ENCODE measurements at places on chromosomes 11 and 22.

- DNase-seq = peak; percentile 2
Observed at GRCh38 chr11:122441666-122442035, 213.9 kb upstream of the UBASH3B start.

DNA sequence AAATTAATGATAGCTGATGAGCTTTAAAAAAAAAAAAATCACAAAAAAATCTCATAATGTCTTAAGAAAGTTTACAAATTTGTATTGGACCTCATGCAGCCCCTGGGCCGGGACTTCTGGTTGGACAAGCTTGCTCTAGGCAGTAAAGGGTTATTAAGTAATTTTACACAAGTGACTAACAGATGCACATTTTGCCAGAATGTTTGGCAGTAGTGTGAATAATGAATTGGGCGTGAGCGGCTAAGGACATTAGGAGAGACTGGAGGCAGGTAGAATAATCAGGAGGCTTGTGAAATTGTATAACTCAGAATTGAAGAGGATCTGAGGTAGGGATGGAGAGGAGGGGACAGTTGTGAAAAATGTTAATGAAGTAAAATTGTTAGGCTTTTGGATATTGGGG, 77.4 kb downstream of the HIPK3 start:
- no peak for DNase-seq

- DNase-seq = no peak
Observed at GRCh38 chr11:34343686-34344085, 14.1 kb downstream of the ABTB2 start.

- DNase-seq = no peak
Observed at GRCh38 chr11:134691985-134692384, 279.9 kb upstream of the B3GAT1 start.

DNA sequence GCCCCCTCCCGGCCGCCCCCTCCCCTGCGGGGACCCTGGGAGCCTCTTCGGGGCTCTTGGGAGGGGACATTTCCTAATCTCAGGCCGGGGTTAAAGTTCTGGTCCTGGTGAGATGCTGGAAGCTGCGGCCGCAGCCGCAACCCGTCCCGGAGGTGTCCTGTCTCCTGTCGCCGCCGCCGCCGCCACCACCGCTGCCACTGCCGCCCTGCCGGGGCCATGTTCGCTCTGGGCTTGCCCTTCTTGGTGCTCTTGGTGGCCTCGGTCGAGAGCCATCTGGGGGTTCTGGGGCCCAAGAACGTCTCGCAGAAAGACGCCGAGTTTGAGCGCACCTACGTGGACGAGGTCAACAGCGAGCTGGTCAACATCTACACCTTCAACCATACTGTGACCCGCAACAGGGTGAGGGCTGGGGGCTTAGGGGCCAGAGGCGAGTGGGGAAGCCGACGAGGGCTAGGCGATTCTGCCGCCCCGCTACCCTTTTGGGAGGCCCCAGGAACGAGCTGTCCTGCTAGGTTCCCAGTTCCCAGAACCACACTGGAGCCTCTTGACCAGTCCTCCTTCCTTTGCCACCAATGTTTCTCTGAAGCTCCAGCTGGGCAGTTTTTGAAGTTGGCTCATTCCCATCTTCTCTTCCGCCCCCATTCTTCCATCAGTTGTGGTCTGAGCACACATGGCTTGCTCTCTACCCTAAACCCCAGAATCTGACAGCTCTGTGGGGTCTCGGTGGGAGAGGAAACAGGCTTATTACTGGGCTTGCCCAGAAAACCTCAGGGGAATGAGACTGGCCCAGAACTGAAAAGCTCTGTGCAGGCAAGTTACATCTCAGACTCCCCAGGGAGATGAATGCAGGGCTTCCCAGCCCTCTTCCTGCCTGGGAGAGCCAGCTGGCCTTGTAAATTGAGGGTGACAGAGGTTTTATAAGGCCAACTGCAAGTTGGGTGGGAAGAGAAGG, 781 bp downstream of the SIDT2 start:
- DNase-seq = peak; percentile 70

DNA sequence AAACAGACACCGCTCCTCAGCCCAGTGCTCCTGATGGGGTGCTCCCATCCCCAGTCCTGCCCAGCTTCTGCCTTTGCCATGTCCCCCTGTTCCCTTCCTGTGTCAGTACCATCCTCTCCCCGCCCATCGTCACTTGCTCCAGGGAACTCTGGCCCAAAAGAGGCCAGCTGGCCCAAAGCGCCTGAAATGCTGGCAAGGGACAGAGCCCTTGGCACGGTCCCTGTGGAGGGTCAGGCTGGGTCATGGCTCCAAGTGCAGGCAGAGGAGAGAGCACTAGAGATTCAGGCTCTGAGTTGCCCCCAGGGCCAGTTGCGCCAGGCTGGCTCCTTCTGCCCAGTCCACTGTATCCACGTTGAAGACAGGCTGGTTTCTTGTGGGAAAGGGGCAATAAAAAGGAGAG, 8.4 kb upstream of the HDHD5 start:
- DNase-seq = no peak

DNA sequence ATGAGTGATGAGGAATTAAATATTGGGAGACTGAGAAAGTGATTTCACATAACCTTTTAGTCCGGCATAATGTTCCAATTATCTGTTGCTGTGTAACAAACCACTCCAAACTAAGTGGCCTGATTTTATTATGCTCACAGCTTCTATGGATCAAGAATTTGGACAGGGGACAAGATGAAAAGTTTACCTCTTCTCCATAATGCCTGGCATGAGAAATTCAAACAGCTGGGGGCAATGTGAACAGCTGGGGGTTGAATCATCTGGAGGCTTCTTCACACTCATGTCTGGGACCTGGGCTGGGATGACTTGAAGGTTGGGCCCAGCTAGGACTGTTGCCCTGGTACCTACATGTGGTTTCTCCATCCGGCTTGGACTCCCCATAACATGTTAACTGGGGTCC, 99.4 kb upstream of the DRD2 start:
- DNase-seq = no peak

GRCh38 chr11:100316952-100317351, 370.1 kb upstream of the ARHGAP42 start:
- no peak for DNase-seq

DNA sequence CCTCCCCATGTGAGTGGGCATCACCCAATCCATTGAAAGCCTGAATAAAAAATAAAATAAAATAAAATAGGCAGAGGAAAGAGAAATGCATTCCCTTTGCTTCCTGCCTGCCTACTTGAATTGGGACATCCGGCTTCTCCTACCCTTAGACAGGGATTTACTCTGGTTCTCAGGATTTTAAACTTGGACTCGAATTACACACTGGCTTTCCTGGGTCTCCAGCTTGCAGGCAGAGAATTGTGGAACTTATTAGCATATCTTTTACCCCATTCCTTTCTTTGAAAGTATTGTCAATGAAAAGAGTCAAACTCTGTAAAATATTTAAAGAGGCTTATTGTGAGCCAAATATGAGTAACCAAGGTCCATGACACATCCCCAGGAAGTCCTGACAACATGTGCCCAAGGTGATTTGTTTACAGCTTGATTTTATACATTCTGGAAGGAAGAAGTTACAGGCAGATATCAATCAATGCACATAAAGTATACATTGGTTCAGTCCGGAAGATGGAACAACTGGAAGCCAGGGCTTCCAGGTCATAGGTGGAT, 78.4 kb upstream of the CCDC90B start:
- no peak for DNase-seq

DNA sequence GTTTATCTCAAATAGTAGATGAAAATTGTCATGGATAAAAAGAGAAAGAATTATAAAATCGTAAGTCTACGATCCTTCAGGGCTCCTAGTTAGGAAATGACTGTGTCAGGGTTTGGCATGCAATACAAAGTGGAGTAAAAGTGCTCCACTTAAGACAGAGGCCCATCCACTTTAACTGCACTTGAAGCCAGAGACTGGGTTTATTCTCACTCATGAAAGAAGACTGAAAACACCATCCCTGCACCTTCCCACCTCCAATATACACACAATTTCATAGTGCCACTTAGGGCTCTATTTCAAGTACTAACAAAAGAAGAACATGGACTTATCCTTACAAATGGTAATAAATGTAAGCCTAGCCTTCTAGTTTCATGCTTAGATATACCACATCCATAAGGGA, 70.7 kb downstream of the ANO5 start:
- no peak for DNase-seq

DNA sequence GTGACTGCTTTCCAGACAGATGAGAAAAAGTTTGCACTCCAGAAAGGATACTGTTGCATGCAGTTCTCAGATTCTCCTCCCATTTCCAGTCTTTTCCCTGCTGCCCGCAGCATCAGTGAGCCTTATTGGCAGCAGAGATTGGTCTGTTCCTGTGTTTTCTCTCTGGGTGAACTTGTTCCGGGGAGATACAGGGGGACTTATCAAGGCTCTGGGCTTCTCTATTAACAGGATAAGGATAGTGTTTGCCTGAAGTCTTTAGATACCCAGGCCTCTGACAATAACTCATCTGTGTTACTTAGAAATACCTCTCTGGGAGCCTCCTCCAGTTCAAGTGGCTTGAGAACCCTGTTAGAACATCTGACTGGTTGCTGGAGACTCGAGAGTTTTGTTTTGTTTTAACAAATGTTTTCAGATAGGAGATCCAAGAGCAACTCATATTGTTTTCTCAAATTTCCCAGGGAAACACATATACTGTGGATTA, 154.7 kb downstream of the BLID start:
- DNase-seq = peak; percentile 27

- peak; percentile 16 for DNase-seq
Observed at GRCh38 chr11:78110830-78111229, 28.6 kb downstream of the ALG8 start.

GRCh38 chr11:101915791-101916291, 481 bp downstream of the ANGPTL5 start:
- DNase-seq = peak; percentile 48

DNA sequence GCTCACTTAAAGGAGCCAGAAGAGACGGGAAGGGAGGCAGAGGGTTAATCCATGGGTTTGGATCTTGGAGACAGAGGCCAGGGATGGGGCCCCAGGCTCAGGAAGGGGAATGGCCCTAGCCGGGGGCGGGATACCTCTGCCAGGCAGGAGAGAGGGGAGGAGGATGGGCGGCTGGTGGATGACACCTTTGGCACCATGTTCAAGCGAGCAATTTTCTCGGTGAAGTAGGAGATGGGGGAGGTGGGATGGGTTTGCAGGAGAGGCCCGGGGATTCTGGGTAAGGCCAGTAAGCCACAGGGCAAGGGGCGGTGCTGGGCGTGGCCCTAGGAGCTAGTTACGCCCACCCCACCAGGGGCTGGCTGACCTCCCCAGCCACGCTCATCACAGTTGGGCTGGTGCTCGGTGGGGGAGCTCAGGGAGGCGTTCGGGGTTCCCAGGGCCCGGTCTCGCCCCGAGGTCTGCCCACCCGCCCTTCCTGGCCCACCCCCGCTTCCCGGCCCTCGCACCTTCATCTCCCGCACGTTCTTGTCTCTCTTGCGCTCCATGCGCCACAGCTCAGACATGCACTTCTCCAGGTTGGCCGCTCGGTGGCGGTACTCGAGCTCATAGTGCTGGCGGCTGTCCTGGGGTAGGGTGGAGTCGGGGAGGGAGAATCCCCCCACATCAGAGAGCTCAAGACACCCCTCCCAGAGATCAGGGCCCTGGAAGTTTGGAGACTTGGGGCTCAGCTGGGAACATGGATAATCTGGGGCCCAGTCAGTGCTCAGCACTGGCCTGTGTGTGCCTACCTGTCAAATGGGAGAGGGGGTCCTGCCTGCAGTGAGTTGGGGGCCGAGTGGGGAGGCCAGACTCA, 12.7 kb downstream of the BAIAP2L2 start:
- no peak for DNase-seq

DNA sequence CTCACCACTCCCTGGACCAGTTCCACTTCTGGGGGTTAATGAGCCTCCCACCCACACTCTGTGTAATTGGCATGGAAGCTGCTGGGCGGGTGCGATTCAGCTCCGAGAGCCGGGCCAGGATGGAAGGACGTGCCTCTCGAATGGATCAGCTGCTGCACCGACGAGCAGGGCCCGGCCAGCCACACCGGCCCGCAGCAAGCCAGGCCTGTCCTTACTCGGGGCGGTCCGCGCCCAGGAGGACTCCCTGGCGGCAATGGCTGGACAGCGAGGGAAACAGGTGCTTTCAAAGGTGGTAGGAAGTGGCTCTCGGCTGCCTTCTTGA, 4.3 kb upstream of the SHISAL1 start:
- DNase-seq = no peak
